ENCODE measurements at places on chromosomes 2 and 18.

DNA sequence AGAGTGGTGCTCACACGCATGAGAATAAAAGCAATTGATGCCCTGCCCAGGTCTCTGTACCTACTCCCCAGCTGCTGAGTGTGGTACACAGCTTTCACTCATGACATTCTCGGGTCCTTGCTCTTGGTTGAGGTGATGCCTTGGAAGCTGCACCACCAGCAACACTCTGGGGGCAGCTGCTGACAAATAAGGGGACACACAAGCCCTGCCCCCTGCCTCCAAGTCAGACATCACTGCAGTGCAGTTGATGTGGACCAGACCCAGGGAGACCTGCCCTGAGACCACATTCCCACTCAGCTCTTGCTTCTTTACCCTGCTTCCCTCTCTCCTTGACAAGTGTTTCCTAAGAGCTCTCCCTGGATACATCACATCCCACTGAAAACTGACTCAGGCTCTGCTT, 225.6 kb downstream of the ZBTB7C start:
- no peak for DNase-seq

DNA sequence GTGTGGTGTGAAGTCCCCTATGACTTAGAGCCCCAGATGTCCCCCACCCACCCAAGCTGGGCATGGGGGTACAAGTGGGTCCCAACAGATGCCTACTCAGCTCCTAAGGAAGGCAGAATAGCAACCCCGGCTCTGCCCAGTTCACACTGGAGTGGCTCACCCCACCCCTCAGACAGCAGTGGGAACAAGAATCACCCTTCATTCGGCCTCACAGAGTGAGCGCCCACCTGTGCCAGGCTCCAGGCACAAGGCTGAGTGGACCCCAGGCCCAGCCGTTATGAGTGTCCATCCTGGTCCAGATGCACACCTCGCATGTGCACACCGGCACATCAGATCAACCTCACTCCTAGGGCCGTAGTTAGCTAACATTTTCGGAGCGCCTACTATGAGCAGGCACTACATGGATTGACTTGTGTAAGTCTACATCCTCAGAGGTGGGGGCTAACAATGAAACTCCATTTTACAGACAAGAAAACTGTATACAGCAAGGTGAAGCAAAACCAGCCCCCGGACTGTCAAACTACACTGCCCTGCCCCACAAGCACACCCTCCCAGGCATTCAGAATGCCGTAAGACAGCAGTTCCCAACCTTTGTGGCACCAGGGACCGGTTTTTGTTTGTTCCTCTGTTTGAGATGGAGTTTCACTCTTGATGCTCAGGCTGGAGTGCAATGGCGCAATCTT, 2.8 kb upstream of the ASTL start:
- no peak for DNase-seq

DNA sequence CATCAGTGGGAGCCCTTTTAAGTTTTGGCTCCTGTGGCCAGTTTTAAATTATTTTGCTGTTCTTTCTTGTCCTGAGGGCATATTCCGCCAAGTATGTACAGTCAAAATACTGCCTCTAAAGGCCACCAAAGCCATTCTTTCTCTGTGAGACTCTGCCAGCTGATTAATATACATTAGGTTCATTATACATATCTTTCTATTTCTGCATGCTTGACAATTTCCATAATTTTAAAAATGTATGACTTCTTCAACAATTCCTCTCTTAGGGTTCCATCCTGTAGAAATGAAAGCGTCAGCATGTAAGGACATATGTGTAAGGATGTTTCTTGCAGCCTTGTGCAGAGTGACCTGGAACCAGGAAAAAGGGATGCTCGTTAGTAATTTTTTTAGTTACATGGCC, 291.9 kb downstream of the PHLPP1 start:
- DNase-seq: no peak

DNA sequence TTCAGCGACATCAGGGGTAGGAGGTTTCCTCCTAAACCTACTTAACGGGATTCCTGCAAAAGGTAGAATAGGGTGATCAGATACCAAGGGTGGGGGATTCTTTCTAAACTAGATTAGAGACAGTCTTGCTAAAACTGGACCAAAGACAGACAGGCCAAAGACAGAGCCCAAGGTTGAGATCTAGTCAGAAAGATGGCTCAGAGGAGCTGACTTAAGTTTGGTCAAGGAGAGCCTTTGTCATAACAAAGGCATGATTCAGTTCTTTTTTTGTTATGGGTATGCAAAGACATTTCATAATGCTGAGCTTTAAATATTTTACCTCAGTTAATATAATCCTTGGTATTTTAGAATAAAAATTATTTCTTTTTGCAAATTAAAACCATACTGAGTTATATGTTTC, 17.8 kb upstream of the GPR75 start:
- DNase-seq: no peak

GRCh38 chr18:12960395-12960794, 12.6 kb downstream of the SEH1L start:
- DNase-seq: no peak

DNA sequence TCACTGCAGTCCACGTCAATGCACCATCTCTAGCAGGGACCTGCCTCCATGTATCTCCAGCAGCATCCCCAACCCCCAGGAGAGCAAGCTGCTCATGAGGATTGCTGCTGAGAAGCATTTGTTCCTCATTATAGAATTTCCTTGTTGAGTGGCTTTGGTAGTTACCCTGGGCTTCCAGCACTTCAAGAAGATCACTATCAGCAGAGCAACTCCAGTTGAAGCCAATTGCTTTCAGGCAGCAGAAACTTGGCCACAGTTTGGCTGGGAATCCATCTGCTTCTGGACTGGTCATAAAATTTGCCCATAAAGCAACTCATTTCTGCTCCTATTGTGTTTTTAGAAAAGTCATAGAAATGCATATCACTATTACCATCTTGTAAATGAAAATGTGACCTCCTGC, 17.4 kb downstream of the TRPM8 start:
- no peak for DNase-seq

- DNase-seq: no peak
Observed at GRCh38 chr2:201924453-201924852, 109.2 kb upstream of the FZD7 start.

DNA sequence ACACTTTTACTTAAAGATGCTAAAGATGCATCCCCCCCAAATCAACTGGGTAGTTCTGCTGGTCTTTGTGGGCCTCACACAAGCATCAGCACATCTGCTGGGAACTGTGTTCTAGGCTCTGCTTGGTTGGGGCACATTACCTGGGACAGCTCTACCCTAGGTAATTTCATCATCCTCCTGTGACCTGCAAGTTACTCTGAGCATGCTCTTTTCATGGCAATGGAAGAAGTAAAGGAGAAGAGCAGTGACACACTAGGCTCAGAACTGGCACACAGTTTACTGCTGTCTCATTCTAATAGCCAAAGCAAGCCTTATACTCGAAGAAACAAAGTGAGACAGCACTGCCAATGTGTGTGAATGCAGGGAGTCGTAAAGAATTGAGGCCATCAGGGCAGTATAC, 376.7 kb downstream of the XIRP2 start:
- no peak for DNase-seq

DNA sequence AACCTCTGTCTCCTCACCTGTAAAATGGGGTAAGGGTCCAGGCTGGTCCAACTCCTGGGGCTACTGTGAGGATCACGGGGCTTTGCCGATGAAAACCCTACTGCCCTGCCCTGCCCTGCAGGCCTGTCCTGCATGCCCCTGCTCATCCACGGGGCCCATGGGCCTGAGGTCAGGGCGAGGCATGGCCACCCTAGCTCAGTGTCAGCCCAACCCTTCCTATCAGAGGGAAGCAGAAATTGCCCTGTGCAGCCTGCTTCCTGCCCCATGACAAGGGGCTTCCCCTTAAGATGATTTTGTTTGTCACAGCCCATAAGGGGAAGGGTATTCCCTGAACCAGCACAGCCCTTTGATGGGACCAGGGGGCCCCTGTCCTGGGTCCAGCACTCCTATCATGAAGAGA, 353.6 kb upstream of the ID2 start:
- no peak for DNase-seq

DNA sequence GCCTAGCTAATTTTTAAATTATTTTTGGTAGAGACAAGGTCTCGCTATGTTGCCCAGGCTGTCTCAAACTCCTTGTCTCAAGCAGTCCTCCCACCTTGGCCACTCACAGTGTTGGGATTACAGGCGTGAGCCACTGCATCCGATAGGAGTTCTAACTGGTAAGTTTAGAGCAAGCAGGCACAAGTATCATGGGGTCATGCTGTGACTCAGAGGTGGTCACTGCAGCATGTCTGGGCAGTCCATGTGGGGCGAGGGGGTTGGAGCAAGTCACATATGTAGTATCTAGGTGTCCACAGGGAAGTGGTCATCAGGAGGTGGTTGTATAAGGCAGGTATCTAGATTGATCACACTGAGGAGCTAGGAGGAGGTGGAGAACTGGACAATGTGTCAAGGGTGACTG, 22.7 kb upstream of the STARD7 start:
- no peak for DNase-seq

GRCh38 chr2:181189951-181190350, 209.5 kb downstream of the UBE2E3 start:
- DNase-seq: no peak

DNA sequence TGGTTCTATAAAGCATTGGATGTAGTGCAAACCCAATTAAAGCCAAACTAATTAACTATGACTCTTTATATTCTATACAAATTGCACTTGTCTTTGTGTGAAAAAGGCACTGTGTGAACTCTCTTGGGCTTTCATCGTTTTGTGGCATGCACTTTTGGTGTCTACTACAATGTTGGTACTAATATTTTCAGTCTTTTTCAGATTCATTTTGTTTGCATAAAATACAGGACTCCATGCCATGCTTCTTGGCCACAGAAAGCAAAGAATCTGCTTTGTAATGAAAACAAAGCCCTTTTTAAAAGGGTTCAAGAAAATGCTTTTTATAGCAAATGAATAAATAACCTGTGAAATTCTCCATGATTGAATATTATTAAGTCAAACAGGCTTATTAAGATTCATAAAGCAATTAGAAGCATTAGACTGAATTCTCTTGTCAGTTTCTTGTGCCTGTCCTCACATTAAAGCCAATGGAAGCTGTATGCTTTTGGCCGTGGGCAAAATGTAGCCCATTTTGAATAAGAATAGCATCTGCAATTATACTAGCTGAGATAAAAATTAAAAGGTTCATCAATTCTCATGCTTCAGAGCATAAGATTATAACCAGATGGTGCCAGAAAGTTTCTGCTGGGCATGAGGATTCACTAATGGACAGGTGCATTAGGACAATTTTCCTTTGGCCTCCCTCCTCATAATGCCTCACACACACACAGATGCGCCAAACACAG, 1665.2 kb downstream of the SUCLG1 start:
- DNase-seq: no peak

DNA sequence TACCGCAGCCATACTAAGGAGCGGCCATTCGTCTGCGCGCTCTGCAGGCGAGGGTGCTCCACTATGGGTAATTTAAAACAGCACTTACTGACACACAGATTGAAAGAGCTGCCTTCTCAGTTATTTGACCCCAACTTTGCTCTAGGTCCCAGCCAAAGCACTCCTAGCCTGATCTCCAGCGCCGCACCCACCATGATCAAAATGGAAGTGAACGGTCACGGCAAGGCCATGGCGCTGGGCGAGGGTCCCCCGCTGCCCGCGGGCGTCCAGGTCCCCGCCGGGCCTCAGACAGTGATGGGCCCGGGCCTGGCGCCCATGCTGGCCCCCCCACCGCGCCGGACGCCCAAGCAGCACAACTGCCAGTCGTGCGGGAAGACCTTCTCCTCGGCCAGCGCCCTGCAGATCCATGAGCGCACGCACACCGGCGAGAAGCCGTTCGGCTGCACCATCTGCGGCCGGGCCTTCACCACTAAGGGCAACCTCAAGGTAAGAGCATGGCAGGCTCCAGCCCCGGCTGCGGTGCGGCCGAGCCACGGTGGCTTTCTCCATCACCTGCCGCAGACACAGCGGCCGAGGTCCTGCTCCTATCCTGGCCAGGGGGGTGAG, 15.5 kb downstream of the SALL3 start:
- no peak for DNase-seq

DNA sequence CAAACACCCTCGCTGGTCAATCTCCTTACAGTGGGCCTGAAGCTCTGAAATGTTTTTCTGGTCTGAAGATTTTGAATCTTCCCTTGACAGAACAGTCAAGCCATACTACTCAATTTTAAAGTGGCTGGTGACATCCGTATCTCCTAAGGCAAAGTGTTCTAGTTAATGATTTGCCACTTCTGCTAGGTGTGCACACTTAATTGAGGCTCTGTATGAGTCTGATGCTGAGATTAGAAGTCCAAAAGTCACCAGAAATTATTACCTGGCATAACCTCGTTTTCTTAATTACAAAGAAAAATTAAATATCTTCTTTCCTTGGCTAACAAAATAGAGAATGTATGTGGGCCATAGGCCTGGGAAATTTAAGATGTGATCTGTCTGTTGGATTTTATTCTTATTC, 104.1 kb downstream of the DPP10 start:
- no peak for DNase-seq

DNA sequence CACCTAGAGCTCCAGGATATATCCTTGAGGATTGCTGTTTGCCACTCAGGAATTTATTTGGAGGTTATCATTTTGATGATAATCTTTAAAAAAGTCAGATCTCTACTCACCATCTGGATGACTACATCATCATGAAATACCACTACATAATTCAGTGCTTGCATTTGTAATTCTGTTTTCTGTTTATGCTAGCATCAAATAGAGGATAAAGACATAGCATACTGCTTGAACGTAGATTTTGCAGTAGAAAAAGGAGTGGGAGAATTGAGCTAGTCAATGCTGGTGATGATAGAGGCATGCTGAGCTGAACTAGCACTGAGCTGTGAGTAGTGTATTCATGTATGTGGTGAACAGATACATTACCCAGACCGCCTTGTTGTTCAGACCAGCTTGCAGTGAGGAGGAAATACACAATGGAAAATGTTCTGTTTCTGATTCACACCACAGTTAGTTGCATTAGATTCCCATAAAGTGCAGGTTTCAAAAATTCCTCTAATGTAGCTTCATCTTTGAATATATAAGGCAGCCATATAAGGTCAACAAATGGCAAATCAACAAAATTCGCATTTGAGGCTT, 68.8 kb upstream of the CDC42EP3 start:
- no peak for DNase-seq

- DNase-seq: no peak
Observed at GRCh38 chr2:191312163-191312562, 67.0 kb downstream of the MYO1B start.

Data from posterior cingulate gyrus (tissue), 11 donors.